Neural crest cell (in vitro differentiated cells): ENCODE measurements at places on chromosomes 13 and 19. TPM values are rescaled to one million over a fixed set of nuclear protein-coding genes. Genes with fewer than 3 reads are reported as not detected.

DNA sequence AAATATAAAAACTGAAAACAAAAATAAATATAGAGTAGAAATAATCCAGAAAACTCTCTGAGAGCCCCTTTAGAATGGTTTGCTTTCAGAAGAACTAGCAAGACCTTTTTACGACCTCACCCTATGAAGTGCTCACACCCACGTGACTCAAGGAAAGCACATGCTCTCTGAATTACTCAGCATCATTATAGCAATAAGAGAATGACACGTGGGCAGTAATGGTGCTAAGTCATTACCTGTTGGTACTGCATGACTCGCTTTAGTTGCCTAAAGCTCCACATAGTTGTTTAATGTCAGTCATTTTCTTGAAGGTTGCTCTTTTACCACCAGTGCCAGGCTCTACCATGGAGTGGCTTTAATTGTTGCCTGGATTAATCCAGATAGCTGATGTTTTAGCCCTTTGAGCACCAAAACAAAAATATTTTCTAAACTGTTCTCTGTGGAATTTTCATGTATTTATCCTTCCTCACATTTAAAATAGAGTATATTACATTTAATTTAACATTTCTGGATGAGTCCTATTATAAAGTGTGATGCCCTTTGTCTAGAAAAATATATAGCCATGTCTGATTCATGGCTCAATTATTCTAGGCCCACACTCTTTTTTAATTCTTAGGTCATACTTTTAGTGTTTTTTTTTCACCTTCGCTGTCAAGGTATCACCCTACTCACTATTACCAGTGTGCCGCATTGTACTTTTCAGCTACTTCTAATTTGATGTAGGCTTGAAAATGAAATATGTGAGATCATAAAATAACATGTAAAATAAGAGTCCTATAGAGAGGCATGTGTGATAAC lies 56.8 kb downstream of the THSD1 start:
- no peaks in the 10 kb centered on the region for H3K27me3 ChIP-seq
- no peak overlapping the region for H3K27ac ChIP-seq
- no peaks in the 10 kb centered on the region for H3K36me3 ChIP-seq
- peaks cover 4% of the 10 kb centered on the region for H3K4me1 ChIP-seq
- H3K4me3 ChIP-seq = no peak overlapping the region

- DNase-seq = no peak
- H3K27ac ChIP-seq = no peak overlapping the region
- H3K4me1 ChIP-seq = peaks cover 19% of the 10 kb centered on the region
- no peaks in the 10 kb centered on the region for H3K27me3 ChIP-seq
- H3K4me3 ChIP-seq = no peak overlapping the region
These were observed 13.1 kb upstream of the MTIF3 start for GRCh38 chr13:27463500-27463899.

GRCh38 chr13:85582890-85583289 lies 216.3 kb downstream of the SLITRK6 start:
- no peaks in the 10 kb centered on the region for H3K27me3 ChIP-seq
- no peaks in the 10 kb centered on the region for H3K36me3 ChIP-seq
- DNase-seq = no peak
- H3K27ac ChIP-seq = no peak overlapping the region

AMER2 gene
- total RNA-seq = 3.9 and 4.1 TPM in 2 replicates

CERS1 gene
- total RNA-seq = 27.7 and 29.8 TPM in 2 replicates

DNA sequence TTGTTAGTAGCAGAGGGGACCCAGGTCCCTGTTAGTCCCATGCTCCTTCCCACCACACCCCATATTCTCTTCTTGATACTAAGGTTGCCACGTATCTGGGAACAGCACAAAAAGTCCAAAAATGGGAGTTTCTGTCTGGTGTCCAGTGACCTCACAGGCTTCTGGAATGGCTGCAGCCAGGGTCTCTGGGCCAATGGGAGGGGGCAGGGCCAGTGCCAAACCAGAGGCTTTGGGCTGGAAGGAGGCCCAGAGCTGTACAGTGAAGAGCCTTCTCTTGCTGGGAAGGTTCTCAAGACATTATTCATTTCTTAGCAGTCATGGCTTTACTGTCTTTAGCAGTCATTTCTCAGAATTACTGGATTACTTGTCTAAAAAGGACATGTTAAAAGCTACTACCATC lies 119.2 kb downstream of the FRY start:
- H3K4me1 ChIP-seq = no peaks in the 10 kb centered on the region
- no peak overlapping the region for H3K27ac ChIP-seq

PLIN4 gene
- 0.30 and 0.47 TPM in 2 replicates for total RNA-seq

KLK3 gene
- not detected in 2 replicates for total RNA-seq

GRCh38 chr13:42745655-42746054 lies 35.7 kb upstream of the FAM216B start:
- no peaks in the 10 kb centered on the region for H3K36me3 ChIP-seq
- no peak overlapping the region for H3K27ac ChIP-seq
- H3K4me1 ChIP-seq = no peaks in the 10 kb centered on the region
- DNase-seq = no peak
- peaks cover 3% of the 10 kb centered on the region for H3K27me3 ChIP-seq

GRCh38 chr13:73073050-73073449 lies 14.2 kb downstream of the KLF5 start:
- H3K27me3 ChIP-seq = peaks cover 4% of the 10 kb centered on the region
- peaks cover 8% of the 10 kb centered on the region for H3K4me1 ChIP-seq
- no peak for DNase-seq
- H3K4me3 ChIP-seq = no peak overlapping the region
- H3K27ac ChIP-seq = no peak overlapping the region

GRCh38 chr13:100512422-100512821 lies 76.2 kb downstream of the GGACT start:
- H3K27ac ChIP-seq = no peak overlapping the region
- H3K4me1 ChIP-seq = peaks cover 69% of the 10 kb centered on the region
- no peak overlapping the region for H3K4me3 ChIP-seq
- no peaks in the 10 kb centered on the region for H3K36me3 ChIP-seq
- H3K27me3 ChIP-seq = peaks cover 2% of the 10 kb centered on the region

NAT14 gene
- 81.1 and 87.9 TPM in 2 replicates for total RNA-seq

DNA sequence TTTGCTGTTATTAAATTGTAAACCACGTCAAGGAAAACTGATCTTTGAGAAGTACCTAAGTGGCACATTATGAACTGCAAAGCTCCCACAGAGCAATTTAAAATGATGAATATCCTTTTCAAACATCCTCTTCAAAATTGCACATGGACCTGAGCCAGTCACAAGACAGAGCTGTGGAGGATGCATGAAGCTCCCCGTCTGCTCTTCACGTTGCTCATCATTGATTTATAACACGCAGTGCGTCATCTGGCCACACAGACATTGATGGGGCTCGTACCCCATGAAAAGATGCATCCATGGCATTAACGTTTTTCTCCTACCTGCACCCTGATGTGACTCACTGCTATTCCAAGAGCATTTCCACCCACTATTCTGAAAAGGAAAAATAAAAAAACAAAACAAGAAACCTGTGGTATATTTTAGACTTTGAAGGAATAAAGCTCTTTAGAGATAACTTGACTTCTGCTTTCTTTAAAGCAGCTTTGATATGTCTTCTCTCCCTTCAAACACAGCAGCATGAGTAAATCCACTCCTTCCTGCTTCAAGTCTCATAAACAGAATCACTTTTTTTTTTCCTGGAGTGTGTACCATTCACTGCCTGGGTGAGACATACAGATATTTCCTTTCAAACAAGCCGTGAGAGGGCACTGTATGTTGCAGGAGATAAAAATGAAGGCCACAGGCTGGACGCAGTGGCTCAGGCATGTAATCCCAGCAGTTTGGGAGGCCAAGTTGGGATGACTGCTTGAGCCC lies 7.2 kb upstream of the SERTM1 start:
- no peak overlapping the region for H3K4me3 ChIP-seq
- DNase-seq = no peak
- no peak overlapping the region for H3K27ac ChIP-seq
- no peaks in the 10 kb centered on the region for H3K4me1 ChIP-seq
- H3K36me3 ChIP-seq = no peaks in the 10 kb centered on the region
- H3K27me3 ChIP-seq = peaks cover 38% of the 10 kb centered on the region

MTRF1 gene
- 16.1 and 17.2 TPM in 2 replicates for total RNA-seq

DNA sequence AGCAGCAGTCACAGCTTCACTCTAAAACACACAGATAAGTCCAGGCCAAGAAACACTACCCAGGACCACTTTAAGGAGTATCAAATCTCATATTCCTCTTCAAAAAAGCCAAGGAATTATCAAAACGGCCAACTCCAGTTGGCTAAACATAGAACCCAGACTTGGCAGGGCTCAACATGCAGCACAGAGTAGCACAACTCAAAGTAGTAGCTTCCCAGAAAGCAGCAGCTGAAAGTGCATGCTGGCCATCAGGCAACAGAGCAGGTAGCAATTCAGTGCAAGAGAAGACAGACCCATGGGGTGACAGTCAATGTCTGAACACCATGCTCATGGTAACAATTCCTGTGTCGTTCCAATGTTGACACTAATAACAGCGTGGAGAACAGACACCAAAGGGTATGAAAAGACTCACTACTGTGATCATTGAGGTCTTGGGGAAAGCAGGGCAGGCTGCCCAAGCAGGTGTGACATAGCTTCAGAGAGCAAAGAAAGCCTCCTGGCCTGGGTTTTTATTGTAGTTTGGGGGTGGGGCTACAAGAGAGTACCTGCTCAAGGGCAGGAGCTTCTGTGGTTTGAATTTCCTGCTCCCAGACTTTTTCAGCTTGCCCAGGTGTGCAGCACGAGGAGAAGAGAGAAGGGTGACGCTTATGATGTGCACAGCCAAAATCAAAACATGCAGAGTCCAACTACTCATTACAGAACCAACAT lies 6.2 kb downstream of the ZNF709 start:
- H3K4me1 ChIP-seq = peaks cover 16% of the 10 kb centered on the region
- DNase-seq = no peak
- H3K27ac ChIP-seq = no peak overlapping the region
- H3K27me3 ChIP-seq = no peaks in the 10 kb centered on the region

DNA sequence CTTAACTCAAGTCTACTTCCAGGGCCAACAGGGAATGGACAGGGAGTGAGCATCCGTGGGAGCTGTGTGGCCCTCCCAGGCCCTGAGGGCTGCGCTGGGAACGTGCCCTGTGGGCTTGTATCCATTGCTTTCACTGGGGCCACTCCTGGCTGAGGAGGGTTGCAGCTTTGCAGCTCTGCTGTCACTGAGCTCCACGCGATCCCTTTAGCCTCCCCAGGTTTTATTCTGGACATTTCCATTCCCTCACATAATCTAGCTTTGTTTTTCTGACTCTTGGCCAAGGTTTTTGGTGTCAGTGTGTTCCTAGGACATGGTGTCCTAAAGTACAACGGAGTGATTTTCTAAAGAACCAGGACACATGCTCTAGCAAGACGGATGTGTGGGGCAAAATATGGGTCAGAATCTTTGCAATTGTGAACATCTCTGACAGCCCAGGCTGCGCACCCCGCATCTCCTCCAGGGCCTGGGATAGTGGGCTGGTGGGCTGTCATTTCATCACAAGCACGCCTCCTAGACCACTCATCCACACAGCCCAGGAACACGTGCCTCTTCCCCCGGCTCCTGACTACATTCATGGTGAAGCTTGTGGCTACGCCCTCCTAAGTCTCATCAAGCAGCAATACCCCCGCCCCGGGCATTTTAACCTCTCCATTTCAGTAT lies 28.0 kb downstream of the GGACT start:
- H3K27me3 ChIP-seq = no peaks in the 10 kb centered on the region
- DNase-seq = no peak
- H3K4me3 ChIP-seq = no peak overlapping the region
- H3K36me3 ChIP-seq = no peaks in the 10 kb centered on the region

DNA sequence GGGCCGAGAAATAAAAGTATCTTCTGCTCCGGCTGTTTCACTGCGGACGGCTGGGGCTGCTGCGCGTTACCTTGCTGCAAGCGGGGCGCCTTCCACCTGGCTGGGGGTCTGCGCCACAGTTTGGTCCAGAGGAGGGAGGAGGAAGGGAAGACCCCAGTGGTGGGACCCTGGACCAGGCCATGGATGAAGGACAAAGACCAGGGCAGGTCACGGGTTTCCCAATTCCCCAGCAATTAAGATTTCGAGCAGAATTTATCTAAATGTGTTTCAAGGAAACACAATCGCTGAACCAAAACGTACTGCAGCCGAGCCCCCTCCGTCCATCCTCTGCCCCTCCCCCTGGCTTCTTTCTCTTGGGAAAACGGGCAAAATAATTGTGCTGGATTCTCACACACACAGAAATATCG lies 2.9 kb downstream of the SOX1 start:
- H3K4me1 ChIP-seq = peaks cover 59% of the 10 kb centered on the region
- peaks cover 20% of the 10 kb centered on the region for H3K36me3 ChIP-seq
- peak overlapping the region; percentile 62 for H3K27ac ChIP-seq
- peak overlapping the region; percentile 88 for H3K4me3 ChIP-seq
- DNase-seq = no peak
- peaks cover 60% of the 10 kb centered on the region for H3K27me3 ChIP-seq

DNA sequence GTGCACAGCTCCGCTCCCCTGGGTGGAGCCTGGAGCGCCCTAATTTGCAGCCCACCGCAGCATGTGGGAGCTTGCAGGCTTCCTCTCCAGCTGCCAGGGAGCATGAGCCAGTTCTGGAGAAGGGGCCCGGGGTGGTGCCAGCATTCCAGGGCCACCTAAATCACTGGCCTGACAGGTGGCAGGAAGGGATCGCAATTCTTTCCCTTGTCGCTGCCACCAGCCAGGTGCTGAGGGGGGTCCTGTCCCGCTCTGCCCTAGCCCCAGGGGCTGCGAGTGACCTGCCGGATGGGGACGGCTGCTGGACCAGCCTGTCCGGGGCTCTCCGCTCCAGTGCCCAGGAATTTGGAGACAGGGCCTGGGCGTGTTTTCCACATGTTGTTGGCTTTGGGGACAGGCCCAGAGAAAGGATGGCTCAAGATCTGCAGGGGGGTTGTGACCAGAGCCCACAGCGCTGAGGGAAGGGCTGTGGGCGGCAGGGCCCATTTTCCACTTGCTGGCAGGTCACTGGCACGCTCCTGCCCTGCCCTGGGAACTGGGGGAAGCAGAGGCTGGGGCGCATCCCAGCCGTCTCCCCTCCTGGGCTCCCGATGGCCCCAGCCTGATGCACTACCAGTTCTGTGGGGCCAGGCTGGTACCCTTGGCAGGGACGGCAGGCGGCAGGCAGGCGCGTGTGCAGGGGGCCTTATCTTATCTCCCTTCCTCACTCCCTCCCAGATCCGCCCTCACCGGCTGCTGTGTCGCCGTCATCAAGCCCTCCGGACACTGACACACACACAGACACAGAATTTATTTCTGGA lies 9.5 kb downstream of the NDUFA11 start:
- no peak overlapping the region for H3K4me3 ChIP-seq
- H3K36me3 ChIP-seq = no peaks in the 10 kb centered on the region
- peaks cover 5% of the 10 kb centered on the region for H3K4me1 ChIP-seq
- DNase-seq = no peak

- no peak for DNase-seq
- H3K36me3 ChIP-seq = peaks cover 2% of the 10 kb centered on the region
- H3K4me3 ChIP-seq = no peak overlapping the region
- H3K27ac ChIP-seq = no peak overlapping the region
- H3K4me1 ChIP-seq = no peaks in the 10 kb centered on the region
These were observed 24.4 kb upstream of the CACNA1A start for GRCh38 chr19:13530720-13531119.
